ENCODE measurements at places on chromosomes 16 and 17. TPM values are rescaled to one million over a fixed set of nuclear protein-coding genes. Genes with fewer than 3 reads are reported as not detected.

WSCD1 gene
- total RNA-seq: 3.0 TPM

DNAI2 gene
- not detected for total RNA-seq

GPR142 gene
- not detected for total RNA-seq

ORAI3 gene
- 45.4 TPM for total RNA-seq

MRPL12 gene
- 52.5 TPM for total RNA-seq

C17orf50 gene
- total RNA-seq: not detected

HS3ST3A1 gene
- 2.1 TPM for total RNA-seq

PYY gene
- total RNA-seq: not detected

GNGT2 gene
- total RNA-seq: not detected

EVPLL gene
- not detected for total RNA-seq

FBXO39 gene
- total RNA-seq: 0.31 TPM

RGS11 gene
- 1.7 TPM for total RNA-seq

All from cardiac ventricle fibroblast (primary cell).